ENCODE measurements at places on chromosomes 3 and 15.

DNA sequence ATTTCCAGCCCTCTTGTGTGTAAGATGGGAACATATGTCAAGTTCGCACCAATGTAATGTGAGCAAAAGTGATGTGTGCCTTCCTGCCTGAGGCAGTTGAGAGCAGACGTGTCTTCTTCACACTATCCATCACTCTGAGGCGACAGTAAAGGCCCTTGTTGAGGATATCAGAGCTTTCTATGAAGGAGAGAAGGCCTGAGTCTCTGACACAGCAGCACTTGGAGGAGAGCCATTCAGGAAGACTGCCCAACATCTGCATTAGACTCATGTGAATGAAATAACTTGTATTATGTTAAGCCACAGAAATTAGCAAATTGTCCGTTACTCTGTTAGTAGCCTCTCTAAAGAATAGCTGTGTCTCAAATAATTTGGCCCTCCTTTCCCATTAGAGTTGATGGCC, 108.8 kb upstream of the CCDC54 start:
- DNase-seq, result no peak

- DNase-seq, result peak; percentile 56
These were observed 32.4 kb upstream of the SMAD3 start for GRCh38 chr15:67033012-67033411.

GRCh38 chr3:127978636-127979035, 63.6 kb downstream of the KBTBD12 start:
- DNase-seq, result no peak

- no peak for DNase-seq
These were observed 8.0 kb downstream of the CCDC14 start for GRCh38 chr3:123952844-123953520.

- no peak for DNase-seq
These were observed 57.6 kb upstream of the GATA2 start for GRCh38 chr3:128550471-128551126.

- DNase-seq, result no peak
These were observed 40.8 kb upstream of the PRR23E start for GRCh38 chr3:127151992-127152650.

- no peak for DNase-seq
These were observed 88.5 kb downstream of the B3GALNT1 start for GRCh38 chr3:161016417-161017313.

DNA sequence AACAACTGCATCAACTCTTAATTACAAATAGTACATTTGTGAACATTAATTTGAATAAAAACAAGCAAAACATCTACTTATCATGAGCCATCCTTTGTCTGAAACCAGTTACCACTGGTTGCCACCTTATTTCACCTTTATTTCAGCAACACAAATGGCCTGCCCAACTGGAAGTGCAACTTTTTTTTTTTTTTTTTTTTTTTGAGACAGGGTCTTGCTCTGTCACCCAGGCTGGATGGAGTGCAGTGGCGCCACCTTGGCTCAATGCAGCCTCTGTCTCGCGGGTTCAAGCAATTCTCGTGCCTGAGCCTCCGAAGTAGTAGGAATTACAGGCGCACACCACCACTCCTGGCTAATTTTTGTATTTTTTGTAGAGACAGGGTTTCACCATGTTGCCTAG, 13.1 kb downstream of the WDR82 start:
- no peak for DNase-seq

GRCh38 chr15:100572362-100572983, 29.5 kb downstream of the LINS1 start:
- DNase-seq, result no peak

- no peak for DNase-seq
These were observed 1433.9 kb upstream of the CADM2 start for GRCh38 chr3:83524901-83525300.

DNA sequence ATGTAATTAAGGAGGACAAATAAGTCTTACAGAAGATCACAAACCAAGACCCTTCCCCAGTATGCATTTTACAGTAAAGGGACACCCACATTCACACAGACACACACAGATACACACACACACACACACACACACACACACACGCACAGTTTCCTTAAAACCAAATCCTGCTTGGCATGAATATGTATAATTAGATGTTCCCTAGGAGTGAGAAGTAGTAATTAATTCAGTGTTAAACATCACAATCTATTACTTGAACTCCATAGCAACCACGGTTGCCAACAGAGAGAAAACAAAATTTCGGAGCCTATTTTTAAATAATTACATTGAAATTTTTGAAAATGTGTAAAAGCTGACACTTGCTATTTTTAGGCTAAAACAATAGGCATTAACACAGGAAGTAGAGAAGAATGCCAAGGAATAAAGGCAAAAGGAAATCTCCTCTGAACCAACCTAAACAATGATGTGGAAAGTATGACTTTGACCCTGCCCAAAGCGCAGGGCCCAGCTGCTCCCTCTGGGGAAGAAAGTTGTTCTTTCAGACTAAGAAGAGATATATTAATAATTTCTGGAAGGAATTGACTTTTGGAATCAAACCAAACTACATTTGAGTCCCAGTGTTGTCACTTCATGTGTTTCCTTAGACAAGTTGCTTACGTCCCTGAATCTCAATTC, 215.3 kb downstream of the CPNE4 start:
- DNase-seq, result no peak

- no peak for DNase-seq
These were observed 10.0 kb downstream of the ANKDD1A start for GRCh38 chr15:64921711-64922110.

GRCh38 chr15:77836121-77836692, 203.5 kb upstream of the LINGO1 start:
- DNase-seq, result peak; percentile 8

DNA sequence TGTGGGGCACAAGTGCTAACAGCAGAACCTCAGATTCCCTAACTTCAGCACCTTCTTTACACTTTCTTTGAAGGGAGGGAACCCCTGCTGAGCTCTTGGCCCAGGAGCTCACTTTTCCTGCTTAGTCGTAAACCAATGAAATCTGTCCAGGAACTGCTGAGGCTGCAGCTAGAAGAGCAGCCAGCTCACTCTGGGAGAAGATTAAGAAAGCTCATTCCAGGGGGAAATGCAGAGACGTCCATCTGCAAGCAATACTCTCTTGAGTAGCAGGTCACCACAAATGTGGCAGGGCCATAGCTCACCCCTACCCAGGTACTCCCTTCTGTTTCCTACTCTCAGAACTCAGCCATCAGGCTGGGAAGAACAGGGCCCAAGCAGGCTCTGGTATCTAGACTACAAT, 103.3 kb downstream of the WDR76 start:
- no peak for DNase-seq

- no peak for DNase-seq
These were observed 4.0 kb downstream of the DIPK2A start for GRCh38 chr3:143975554-143976152.

DNA sequence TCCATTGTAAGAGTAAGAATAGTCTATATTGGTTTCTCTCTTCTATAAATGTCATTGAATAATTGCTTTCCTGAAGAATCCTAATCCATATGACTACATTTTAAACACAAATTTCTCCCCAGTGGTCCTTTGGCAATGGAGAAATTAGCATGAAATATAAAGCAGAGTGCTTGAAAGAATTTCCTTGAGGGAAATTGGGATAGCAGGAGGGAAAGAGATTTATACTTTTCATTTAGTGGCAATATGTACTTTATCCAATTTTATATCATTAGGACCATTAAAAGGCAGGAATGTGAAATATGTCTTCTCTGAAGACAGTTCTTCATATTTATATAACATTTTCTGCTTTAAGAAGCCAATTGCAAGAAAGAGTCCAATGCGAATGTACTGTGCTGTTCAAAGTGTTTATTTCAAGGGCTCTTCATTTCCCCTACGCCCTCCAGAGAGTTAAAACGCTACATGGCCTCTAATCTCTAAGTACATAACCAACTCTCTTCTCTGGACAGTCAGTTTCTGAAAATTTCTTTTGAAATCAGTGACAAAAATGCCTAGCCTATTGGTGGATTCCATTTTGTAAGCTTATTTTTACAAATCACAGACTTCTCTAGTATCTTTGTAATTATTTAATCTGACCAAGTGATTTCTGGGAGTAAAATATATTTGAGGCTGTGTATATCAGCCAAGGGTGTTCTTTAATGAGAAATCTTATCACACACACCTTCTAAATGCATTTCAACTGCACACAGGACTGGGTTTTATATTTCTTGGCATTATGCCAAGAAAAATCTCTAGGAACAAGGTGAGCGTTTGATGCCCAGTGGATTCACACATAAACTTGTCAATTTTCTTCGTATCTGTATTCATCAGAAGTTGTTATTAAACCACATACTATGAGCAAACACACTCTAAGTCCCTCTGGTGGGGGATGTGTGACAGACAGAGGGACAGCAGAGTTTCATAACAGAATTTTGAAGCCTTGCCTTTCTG, 51.2 kb downstream of the KCNAB1 start:
- no peak for DNase-seq

DNA sequence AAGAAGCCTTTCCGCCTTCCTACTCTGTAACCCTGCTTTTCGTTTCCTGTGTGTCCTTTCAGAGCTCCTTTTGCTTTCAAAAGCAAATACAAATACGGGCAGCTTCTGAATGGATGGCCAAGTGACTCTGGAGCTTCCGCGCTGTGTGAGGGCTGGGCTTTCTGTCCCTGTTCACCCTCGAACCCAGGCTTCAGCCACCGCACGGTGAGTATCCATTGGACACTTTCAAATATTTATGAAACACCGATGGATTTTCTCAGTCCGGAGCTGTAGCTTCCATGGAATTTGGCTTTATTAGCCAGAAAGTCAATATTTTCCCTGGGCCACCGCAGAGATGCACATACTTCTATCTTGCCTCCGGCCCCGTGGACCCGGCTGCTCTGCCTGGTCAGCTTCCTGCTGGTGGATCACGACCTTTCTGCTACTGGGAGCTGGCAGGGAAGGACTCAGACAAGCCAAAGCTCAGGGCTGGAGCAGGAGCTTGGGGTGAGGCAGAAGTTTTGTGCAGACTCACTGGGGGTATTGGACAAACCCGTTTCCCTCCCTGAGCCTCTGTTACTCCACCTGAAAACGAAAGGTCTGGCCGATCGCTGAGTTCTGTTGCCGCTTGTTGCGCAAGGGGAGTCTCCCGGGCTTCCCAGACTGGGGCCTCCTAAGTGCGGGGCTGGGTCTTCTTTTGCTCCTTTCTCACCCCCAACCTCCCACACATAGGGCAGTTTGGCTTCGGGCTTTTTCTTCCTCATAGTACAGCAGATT, 63.6 kb downstream of the LINGO1 start:
- DNase-seq, result no peak

GRCh38 chr3:182490596-182491491, 302.5 kb upstream of the ATP11B start:
- DNase-seq, result no peak

DNA sequence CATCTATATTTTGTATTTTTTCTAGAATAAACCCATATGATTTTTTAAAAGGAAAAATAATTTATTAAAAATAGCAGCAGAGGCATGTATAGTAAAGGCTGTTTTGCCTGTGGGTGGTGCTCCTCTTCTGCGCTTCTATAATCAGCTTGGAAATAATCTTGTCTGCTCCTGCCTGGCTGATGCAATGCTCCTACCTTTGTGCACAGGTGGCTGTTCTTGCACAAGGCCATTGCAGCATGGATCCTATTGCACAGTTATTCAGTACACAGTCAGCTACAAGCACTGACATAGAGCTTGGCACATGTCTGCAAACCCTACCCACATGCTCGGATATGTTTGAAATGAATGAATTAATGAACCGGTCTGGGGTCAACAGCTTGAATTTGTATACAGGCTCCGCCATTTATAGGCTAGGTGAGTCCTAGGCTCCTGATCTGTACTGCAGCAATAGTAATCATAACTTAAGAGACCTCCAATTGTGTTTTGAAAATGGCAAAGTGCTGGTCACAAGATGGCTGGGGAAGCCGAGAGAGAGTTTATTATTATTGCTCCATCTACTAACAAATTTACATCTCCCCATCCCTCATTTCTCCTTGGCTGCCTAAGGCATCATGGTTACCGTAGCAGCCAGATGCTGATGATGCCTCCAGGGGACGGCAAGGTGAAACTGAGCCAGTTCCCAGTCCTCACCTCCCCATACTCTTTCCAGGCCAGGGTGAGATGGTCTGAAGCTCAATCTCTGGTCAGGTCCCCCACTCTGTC, 532 bp upstream of the RTP1 start:
- no peak for DNase-seq

DNA sequence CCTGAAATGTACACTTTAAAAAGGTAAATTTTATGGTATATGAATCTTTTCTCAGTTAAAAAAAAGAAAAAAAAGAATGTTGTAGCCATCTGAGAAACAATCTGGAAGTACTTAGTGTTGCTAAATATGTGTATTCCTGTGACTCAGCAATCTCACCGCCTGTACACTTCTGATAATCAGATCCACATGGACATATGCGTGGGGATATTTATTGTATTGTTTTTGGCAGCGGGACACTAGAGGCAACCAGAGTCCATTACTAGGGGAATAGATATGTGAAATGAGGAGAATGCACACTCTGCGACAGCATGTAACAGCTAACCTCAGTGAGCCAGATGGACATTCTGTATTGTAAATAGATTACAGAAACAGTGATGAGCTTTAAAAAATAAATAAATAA, 65.4 kb downstream of the AQP9 start:
- DNase-seq, result no peak

DNA sequence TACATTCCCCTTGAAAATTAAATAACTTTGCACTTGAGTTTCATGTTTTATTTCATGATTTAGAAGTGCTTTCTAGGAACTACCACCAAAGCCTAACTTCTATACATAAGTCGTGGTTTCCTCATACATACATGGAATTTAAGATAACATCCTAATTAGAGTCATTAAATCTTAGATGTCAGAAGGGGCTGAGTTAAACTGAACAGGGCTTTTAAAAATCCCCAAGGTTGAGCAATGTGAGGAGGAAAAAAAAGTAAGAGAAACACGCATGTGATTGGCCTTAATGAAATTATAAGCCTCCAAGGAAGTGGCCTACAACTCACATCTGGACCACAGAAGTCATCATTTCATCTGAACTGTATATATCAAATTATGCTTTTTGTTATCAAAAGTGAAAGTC, 303.1 kb upstream of the SEMA6D start:
- no peak for DNase-seq

GRCh38 chr3:139317660-139318430, 26.0 kb upstream of the MRPS22 start:
- DNase-seq, result no peak

DNA sequence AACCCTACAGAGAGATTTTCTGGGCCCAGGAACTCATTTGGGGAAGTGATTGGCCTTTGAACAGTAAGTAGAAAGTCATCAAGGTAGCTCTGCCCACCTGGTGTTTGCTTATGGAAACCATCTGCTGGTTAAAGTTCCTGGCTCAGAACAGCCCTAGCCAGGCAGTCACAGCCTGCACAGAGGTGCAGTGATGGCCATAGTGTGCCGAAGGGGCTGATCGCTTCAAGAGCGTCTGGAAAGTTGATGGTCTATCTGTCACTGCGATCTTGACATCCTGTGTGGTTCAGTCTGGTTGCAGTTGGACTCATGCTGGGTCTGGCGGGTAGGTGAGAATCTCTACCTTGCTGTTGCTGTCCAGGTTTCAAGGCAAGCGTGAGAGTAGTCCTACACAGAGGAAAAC, 151.6 kb downstream of the SLCO3A1 start:
- no peak for DNase-seq

GRCh38 chr15:67033571-67034044, 31.8 kb upstream of the SMAD3 start:
- peak; percentile 46 for DNase-seq

- no peak for DNase-seq
These were observed 169.0 kb upstream of the IL12A start for GRCh38 chr3:159819676-159820075.

GRCh38 chr15:68646696-68647095, 67.9 kb downstream of the CORO2B start:
- DNase-seq, result no peak
